ENCODE measurements at places on chromosomes 1 and 21. TPM values are rescaled to one million over a fixed set of nuclear protein-coding genes. Genes with fewer than 3 reads are reported as not detected.

The MROH9 gene
- polyA plus RNA-seq = not detected

GRCh38 chr21:14744368-14744767, 198.3 kb upstream of the SAMSN1 start:
- DNase-seq = no peak

DNA sequence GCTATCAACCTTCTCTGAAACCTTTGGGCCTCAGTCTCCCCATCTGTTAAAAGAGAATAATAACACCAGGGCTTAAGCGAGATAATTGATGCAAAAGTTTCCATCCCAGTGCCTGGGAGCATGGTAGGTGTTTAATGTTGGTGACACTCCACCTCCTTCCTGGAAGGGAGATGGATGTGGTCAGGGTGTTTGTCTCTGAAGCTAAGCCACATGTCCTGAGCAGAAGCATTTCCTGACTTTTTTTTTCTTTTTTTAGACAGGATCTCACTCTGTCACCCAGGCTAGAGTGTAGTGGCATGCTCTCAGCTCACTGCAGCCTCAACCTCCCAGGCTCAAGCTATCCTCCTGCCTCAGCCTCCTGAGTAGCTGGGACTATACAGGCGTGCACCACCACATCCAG, 72.6 kb upstream of the HMGB4 start:
- DNase-seq = no peak

DNA sequence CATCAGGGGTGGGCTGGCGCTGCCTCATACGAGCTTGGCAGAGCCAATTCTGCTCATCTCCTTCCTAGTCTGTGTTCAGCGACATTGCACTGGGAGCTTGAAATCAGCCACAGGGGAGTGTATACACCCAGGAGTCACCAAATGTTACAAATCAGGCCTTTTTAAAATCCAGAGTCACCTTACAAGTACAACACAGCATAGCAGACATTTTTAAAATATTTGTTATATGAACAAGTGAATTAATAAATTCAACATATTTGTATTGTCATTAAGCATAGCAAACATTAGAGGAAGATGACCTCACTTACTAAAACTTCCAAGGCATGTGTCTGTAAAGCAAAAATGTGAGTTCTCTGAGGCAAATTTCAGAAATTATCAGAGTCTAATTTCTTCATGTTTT, 210.0 kb downstream of the HLX start:
- DNase-seq = no peak

- DNase-seq = no peak
Observed at GRCh38 chr1:113396585-113396984, 6.3 kb downstream of the MAGI3 start.

DNA sequence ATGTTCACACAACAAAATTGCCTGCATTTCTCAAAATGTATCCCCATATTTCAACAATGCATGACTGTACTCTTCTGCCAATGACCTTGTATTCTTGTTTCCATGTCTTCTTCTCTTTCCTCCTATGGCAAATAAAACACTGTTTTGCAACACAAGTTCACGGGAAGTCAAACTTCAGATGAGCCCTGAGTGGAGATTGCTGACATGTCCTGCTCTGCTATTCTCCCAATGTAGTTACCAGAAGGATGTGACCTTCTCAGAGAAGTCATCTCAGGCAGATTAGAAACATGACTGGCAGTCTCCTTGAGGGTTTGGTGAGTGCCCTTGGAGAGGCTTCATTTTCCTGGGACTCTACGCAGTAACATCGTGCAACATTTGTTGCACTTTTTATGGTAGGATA, 15.6 kb downstream of the FCGR2B start:
- no peak for DNase-seq

The LRRC8D gene
- polyA plus RNA-seq = 38.5 TPM

The IVNS1ABP gene
- polyA plus RNA-seq = 305 TPM

The LCE3D gene
- not detected for polyA plus RNA-seq

GRCh38 chr1:152673016-152673415, 2.1 kb upstream of the LCE2C start:
- DNase-seq = no peak

DNA sequence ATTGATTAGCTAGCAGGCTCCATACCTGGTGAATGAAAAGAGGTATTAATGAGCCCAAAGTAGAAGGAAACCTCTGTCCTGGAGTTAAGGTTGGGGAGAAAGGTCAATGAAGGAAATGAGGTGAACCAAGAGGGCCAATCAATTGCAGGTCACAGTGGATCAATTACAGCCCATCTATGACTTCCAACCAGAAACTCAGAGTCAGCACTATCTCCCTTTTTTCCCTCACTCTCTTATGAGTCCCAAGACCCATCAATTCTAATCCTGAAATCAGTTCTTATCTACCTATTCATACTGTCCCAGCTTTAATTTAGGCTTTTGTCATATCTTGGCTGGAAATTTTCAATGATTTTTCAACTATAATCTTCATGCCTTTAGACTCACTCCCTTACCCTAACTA, 433.2 kb upstream of the PKN2 start:
- DNase-seq = no peak

The GJB4 gene
- polyA plus RNA-seq = 0.06 TPM

The S100A7 gene
- polyA plus RNA-seq = 0.92 TPM

DNA sequence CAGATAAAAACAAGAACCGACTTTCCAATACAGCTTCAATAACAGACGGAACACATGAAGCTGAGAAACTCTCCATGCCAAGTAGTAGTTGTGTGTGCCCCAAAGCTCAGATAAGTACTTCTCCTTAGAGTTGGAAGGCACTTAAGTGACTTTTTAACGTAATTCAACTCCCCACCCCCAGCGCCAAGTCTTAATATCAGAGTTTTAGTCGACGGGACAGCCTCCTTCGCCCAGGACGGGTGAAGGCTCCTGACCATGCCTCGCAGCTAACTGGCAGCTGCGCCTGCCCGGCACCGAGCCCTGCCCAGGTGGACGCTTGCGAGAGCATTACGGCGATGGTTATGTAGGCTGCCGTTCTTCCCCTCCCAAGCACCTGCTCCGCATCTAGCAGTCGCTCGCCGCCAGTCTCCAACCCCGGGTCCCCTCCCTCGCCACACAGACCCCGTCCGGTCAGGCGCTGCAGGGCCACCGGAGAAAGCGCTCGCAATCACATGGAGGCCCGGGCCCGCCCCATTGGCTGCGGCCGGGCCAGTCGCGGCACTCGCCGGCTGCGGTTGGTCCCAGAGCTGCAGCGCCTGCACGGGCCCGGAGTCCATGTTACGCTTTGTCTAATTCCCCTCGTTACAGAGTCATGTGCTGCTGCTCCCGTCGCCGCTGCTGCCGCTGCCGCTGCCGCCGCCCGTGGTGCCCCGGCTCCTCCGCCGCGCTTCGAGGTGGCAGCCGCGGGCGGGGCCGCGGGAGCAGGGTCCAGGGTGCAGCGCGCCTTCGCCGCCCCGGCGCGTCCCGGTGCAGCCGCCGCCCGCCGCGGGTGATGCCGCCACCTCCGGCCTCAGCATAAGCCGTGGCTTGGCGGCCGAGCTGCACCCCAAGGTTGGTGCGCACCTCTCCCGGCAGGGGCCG, at the start of gene LRRC8D:
Gene LRRC8D, plus strand, starts transcription at position 611 of the 900 bp plus-strand sequence. CDS start 112,037 bp downstream, outside the sequence.
- DNase-seq = peak; percentile 81

- DNase-seq = no peak
Observed at GRCh38 chr1:17558954-17559614, 19.6 kb downstream of the ARHGEF10L start.

GRCh38 chr1:152185544-152186391, 26.7 kb upstream of the RPTN start:
- no peak for DNase-seq
